ENCODE measurements at places on chromosomes 12 and 14. TPM values are rescaled to one million over a fixed set of nuclear protein-coding genes. Genes with fewer than 3 reads are reported as not detected.

- no peaks in the 10 kb centered on the region for H3K27me3 ChIP-seq
- no peak for DNase-seq
- no peaks in the 10 kb centered on the region for H3K4me1 ChIP-seq
- no peak overlapping the region for H3K27ac ChIP-seq
Observed at GRCh38 chr12:90974286-90974685, 19.3 kb upstream of the CCER1 start.

The SLC2A14 gene
- 7.4 TPM for total RNA-seq

DNA sequence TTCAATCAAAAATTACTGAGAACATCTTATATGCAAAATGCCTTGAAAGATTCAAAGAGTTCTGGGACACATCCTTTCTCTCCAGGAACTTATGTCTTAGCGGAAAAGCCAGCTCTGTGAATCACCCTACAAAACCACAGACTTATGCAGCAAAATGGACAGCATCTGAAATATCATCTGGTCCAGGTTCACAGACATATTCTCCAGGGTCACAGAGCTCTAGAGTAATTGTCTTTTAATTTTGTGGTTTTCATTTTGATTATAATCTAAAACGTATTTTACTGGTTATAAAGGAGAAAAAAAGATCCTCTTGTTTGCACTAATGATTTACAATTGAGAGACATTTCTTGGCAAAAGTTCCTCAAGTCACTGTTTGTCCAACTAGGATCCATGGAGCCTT, 246.2 kb downstream of the MSRB3 start:
- H3K27me3 ChIP-seq, result no peaks in the 10 kb centered on the region
- no peak for DNase-seq
- no peaks in the 10 kb centered on the region for H3K36me3 ChIP-seq
- H3K4me1 ChIP-seq, result no peaks in the 10 kb centered on the region

- DNase-seq, result no peak
- H3K27me3 ChIP-seq, result no peaks in the 10 kb centered on the region
- no peaks in the 10 kb centered on the region for H3K4me1 ChIP-seq
- no peak overlapping the region for H3K4me3 ChIP-seq
Observed at GRCh38 chr14:22314183-22314820, 274.7 kb downstream of the DAD1 start.

- H3K27ac ChIP-seq, result no peak overlapping the region
- peak; percentile 41 for DNase-seq
- peaks cover 4% of the 10 kb centered on the region for H3K4me1 ChIP-seq
- no peaks in the 10 kb centered on the region for H3K27me3 ChIP-seq
- no peak overlapping the region for H3K4me3 ChIP-seq
Observed at GRCh38 chr14:76348898-76349297, 27.0 kb upstream of the ESRRB start.

- DNase-seq, result no peak
- H3K4me3 ChIP-seq, result no peak overlapping the region
- no peak overlapping the region for H3K27ac ChIP-seq
- peaks cover 12% of the 10 kb centered on the region for H3K36me3 ChIP-seq
Observed at GRCh38 chr14:94103554-94104150, 6.9 kb upstream of the IFI27 start.

GRCh38 chr12:114440270-114441038, 34.5 kb upstream of the TBX5 start:
- H3K27me3 ChIP-seq, result peaks cover 66% of the 10 kb centered on the region
- H3K4me1 ChIP-seq, result no peaks in the 10 kb centered on the region
- no peak for DNase-seq
- no peak overlapping the region for H3K4me3 ChIP-seq
- H3K36me3 ChIP-seq, result no peaks in the 10 kb centered on the region

- H3K4me3 ChIP-seq, result no peak overlapping the region
- no peak overlapping the region for H3K27ac ChIP-seq
- peaks cover 26% of the 10 kb centered on the region for H3K4me1 ChIP-seq
- H3K27me3 ChIP-seq, result no peaks in the 10 kb centered on the region
- H3K36me3 ChIP-seq, result peaks cover 4% of the 10 kb centered on the region
Observed at GRCh38 chr12:29376118-29376517, 4.9 kb downstream of the ERGIC2 start.

DNA sequence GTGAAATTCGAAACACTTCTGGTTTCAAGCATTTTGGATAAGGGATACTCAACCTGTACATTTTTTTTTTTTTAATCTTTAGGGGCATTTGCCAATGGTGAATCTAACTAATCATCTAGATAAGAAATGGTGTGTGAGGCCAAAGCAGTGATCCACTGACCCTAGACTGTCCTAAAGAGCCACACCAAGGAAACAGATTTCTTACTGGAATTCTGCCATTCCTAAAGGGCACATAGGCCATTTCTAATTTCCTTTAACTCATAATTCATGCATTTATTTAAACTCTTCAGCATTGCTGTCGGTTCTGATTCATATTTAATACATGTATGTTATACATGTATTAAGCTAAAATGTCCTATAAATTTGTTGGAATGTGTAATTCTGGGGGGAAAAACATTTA, 47.2 kb downstream of the FRS2 start:
- H3K36me3 ChIP-seq, result no peaks in the 10 kb centered on the region
- no peak for DNase-seq
- H3K4me3 ChIP-seq, result no peak overlapping the region
- no peak overlapping the region for H3K27ac ChIP-seq

GRCh38 chr12:27996761-27997160, 24.2 kb upstream of the PTHLH start:
- no peak for DNase-seq
- no peak overlapping the region for H3K27ac ChIP-seq
- H3K27me3 ChIP-seq, result no peaks in the 10 kb centered on the region

GRCh38 chr12:14769466-14769968, 33.8 kb downstream of the WBP11 start:
- peak overlapping the region; percentile 98 for H3K27ac ChIP-seq
- H3K4me1 ChIP-seq, result peaks cover 76% of the 10 kb centered on the region
- H3K36me3 ChIP-seq, result peaks cover 5% of the 10 kb centered on the region
- H3K4me3 ChIP-seq, result peak overlapping the region; percentile 67

GRCh38 chr14:45181806-45182205, 46.1 kb downstream of the FANCM start:
- DNase-seq, result no peak
- no peaks in the 10 kb centered on the region for H3K4me1 ChIP-seq
- no peak overlapping the region for H3K27ac ChIP-seq
- H3K36me3 ChIP-seq, result no peaks in the 10 kb centered on the region
- no peaks in the 10 kb centered on the region for H3K27me3 ChIP-seq
- H3K4me3 ChIP-seq, result no peak overlapping the region

The NELL2 gene
- 6.9 TPM for total RNA-seq

DNA sequence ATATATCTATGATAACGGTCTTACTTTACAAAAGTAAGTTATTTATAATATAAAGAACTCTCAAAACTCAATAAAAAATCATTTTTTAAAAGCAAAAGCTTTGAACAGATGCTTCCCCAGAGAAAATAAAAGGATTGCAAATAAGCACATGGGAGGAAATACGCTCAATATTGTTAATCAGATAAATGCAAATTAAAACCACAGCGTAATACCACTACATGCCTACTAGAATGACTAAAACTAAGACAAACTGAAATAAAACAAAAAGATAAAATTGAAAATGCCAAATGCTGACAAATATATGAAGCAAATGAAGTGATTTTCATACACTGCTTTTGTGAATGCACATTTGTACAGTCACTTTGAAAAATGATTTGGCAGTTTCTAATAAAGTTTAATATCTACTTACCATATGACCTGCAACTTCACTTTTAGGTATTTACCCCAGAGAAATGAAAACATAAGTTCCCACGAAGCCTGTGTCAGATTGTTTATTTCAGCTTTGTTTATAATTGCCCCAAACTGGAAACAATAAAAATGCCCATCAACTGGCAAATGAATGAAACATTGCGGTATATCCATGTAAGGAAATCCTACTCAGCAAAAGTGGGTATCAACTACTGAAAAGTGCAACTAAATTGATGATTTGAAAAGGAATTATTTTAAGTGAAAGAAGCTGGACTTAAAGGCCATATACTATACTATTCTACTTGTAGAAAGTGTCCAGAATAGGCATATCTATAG, 1072.4 kb downstream of the TMTC2 start:
- no peaks in the 10 kb centered on the region for H3K27me3 ChIP-seq
- no peak overlapping the region for H3K27ac ChIP-seq
- no peaks in the 10 kb centered on the region for H3K4me1 ChIP-seq
- no peak for DNase-seq

GRCh38 chr12:95336387-95337067, 118.9 kb downstream of the VEZT start:
- no peak overlapping the region for H3K4me3 ChIP-seq
- H3K27me3 ChIP-seq, result no peaks in the 10 kb centered on the region
- no peak for DNase-seq
- H3K27ac ChIP-seq, result no peak overlapping the region

The PDZRN4 gene
- 0.77 TPM for total RNA-seq

- peaks cover 11% of the 10 kb centered on the region for H3K4me1 ChIP-seq
- H3K27me3 ChIP-seq, result no peaks in the 10 kb centered on the region
- DNase-seq, result no peak
- no peak overlapping the region for H3K27ac ChIP-seq
Observed at GRCh38 chr14:59316151-59316830, 127.8 kb downstream of the DAAM1 start.

The TPPP2 gene
- total RNA-seq, result 0.57 TPM

- no peak overlapping the region for H3K4me3 ChIP-seq
- DNase-seq, result no peak
- no peaks in the 10 kb centered on the region for H3K36me3 ChIP-seq
- H3K4me1 ChIP-seq, result no peaks in the 10 kb centered on the region
- H3K27ac ChIP-seq, result no peak overlapping the region
- peaks cover 20% of the 10 kb centered on the region for H3K27me3 ChIP-seq
Observed at GRCh38 chr12:1886396-1887008, 31.9 kb downstream of the CACNA2D4 start.

The CFAP251 gene
- total RNA-seq, result 10.5 TPM

The TAS2R14 gene
- 2.9 TPM for total RNA-seq

DNA sequence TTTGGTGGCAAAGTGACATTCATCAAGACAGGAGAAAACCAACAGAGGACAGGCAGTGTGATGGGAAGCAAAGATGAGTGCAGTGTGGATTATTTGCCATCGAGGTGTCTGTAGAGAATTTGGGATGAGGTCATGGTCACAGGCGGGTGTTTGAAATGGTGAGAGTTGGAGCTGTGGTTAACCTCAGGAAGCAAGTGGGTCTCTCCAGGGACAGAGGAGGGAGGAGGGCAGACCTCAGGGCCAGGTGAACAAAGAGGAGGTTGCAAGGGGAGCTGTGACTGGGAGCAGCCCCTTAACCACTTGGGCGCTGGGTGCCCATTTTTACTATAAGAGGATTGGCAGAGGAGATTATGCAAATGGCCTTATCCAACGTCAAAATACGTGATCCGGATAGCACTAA, 7.0 kb downstream of the FZD10 start:
- no peaks in the 10 kb centered on the region for H3K36me3 ChIP-seq
- DNase-seq, result no peak
- H3K4me1 ChIP-seq, result no peaks in the 10 kb centered on the region
- H3K4me3 ChIP-seq, result no peak overlapping the region

DNA sequence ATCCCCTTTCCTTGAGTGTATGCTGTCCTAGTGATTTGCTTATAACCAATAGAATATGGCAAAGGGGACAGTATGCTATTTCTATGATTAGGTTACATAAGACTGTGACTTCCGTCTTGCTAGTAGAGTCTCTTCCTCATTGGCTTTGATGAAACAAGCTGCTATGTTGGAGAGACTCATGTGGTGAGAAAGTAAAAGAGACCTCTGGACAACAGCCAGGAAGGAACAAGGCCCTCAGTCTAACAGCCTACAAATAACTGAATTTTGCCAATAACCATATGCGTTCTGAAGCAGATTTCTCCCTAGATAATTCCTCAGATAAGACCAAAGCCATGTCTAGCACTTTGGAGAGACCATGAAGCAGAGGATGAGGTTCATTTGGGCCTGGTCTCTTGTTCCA, 134.5 kb upstream of the NAV3 start:
- no peak overlapping the region for H3K27ac ChIP-seq
- no peak for DNase-seq
- H3K27me3 ChIP-seq, result no peaks in the 10 kb centered on the region

DNA sequence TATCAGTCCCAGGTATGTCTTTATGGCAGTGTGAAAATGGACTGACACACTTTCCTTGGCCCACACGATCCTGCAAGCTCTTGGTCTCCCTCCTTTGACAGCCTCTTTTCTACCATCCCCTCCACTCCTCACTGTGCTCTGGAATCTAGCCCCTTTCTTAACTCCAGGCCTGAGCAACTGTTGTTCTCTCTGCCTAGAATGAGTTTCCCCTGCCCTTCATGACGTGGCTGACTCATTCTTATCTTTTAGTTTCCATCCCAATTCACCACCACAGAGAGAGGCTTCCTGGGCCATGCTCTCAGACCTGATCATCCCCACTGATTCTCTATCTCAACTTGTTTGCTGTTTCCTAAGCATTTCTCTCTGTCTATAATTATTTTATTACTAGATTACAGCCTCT, 157.4 kb upstream of the HMGA2 start:
- H3K36me3 ChIP-seq, result no peaks in the 10 kb centered on the region
- no peak for DNase-seq
- H3K4me3 ChIP-seq, result no peak overlapping the region
- no peaks in the 10 kb centered on the region for H3K4me1 ChIP-seq

The AKAP5 gene
- total RNA-seq, result 0.98 TPM

DNA sequence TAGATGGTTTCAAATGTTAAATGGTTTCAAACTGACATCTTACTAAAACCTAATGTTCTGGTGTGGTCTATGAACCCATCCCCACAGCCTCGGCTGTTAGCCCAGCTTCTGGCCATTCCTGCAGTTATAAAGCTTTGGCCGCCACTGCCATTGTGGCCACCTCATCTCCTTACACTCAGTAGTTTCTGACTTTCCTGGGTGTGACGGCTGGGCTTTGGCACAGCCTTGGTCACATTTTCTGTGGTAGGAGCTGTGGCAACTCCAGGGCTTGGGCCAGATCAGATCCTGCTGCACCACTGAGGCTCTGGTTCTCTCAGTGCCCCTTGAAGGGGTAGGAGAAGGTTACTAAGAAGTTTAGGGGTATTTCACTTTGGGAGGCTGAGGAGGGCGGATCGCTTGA, 84.2 kb upstream of the STXBP6 start:
- no peak for DNase-seq
- peaks cover 3% of the 10 kb centered on the region for H3K27me3 ChIP-seq
- no peak overlapping the region for H3K27ac ChIP-seq
- no peak overlapping the region for H3K4me3 ChIP-seq
- H3K4me1 ChIP-seq, result peaks cover 5% of the 10 kb centered on the region

The BDKRB1 gene
- total RNA-seq, result not detected

GRCh38 chr12:120640861-120641833, 721 bp downstream of the CABP1 start:
- H3K36me3 ChIP-seq, result no peaks in the 10 kb centered on the region
- DNase-seq, result peak; percentile 84
- H3K4me3 ChIP-seq, result peak overlapping the region; percentile 53
- peaks cover 19% of the 10 kb centered on the region for H3K4me1 ChIP-seq

Data from spleen (tissue), 13 donors.